ENCODE measurements at places on chromosomes 6 and 20.

- peak; percentile 18 for DNase-seq
Observed at GRCh38 chr6:10276660-10277287, 138.1 kb downstream of the TFAP2A start.

DNA sequence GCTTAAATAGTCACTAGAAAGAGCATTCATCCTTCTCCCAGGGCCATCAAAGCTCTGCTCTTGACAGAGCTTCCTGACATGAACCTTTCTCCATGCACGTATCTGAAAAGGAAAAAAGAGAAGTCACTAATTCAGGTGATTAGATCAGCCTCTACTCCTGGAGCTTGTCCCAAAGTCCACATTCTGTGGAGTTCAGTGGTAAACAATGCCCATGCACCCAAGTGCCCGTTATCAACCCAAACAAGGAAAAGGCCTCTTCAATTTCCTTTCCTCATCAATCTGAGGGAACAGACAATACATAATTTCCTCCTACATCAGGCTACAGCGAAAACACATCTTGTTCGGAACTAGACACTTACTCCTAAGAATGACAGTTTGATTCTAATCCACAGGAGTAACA is 129.2 kb upstream of the PCSK2 start:
- no peak for DNase-seq

DNA sequence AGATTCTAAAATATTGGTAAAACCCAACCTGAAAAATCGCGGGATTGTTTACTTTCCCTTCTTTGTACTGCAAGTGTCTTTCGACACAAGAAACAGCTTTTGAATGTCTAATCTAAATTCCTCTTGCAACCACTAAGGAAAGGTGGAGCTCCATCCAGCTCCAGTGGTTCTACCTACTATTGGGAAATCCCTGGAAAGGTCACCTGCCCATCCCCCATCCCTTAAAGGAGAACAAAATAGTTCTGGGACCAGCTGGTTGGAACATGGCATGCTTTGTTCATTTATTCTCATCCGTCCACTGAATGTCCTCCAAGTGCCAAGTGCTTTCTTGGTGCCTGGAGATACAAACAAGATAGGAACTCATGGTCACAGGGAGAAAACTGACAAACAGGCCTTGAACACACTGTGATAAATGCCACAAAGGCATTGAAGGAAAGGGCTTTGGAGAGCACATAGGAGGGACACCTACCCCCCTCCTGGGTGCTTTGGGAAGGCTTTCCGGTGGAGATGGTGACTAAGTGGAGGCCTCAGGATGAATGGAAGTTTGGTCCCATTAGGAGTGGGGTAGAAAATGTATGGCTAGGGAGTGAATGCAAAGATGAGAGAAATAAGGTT is 2.3 kb upstream of the CITED2 start:
- peak; percentile 45 for DNase-seq

DNA sequence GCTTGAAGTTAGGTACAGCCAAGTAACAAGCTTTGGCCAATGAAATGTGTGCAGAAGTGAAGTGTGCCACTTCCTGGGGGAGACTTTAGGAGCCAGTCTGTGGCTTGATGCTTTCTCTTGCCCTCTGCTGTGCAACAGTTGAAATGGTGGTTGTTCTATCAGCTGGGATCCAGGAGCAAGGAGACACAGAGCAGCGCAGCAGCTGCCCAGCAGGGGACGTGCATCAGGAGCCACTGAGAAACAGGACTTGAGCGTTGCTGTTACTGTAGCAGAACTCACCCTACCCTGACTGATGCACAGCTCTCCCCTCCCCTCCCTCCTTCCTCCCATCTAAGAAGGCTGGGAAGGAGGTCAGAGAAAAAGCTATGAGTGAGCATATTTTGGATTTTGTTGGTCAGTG is 18.9 kb upstream of the CCN5 start:
- no peak for DNase-seq

GRCh38 chr20:15682690-15683089 is 890.6 kb downstream of the KIF16B start:
- DNase-seq: no peak

DNA sequence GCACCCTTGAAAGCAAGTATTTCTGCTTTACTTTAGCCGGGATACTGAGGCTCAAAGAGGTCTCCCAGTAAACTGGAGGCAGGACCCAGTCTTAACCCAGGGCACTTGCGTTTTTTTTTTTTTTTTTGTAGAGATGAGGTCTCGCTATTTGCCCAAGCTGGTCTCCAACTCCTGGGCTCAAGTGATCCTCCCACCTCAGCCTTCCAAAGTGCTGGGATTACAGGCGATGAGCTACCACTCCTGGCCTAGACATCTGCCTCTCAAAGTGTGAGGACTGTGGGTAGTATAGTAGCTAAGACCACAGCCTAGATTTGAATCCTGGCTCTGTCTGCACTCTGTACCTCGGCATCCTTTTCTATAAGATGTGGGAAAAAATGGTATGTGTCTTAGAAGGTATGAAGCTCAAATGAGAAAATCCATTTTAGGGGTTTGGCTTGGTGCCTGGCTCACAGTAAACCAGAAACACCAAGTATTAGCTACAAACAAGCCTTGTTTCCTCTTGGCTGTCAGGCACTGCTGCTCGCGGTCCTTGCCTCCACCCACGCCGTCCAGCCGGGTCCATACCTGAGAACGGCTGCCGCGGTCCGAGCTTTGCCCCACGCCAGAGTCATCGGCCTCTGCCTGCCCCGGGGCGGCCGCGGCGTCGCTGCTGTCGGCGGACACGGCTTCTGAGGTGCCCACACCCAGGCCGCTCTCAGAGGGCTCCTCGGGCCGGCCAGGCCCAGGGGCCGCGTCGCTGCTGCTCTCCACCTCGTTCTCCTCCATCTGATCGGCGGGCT is 1.2 kb downstream of the ZNF335 start:
- DNase-seq: no peak

DNA sequence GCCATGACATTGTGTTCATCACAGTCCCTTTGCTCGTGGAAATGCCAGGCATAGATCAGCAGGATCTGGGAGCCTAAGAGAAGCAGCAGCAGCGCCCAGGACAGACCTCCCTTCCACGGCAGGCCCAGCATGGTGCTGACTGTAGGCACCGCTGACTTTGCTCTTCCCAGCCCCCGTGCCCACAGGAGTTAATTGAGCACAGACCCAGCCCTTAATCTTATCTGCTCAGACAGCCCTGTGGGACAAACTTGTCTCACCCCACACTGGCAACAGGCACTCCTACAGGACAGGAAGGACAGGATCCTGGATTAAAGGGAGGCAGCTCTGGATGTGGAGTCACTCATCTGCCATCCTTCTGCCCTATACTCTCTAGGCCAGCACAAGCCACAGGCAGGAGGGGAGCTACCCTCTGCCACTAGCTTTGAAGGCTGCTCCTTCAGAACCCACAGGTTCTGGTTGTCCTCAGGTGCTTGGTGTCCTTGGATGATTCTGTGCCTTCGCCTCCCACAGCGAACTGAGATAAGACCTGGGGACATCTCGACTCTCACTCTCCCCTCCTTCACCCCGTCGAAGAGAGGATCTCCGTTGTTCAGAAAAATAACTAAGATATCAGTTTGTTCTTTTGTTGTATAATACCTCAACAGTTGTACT is at the start of gene CST9L:
Gene CST9L (minus strand): TSS at position 165 of the 651 bp plus-strand sequence. CDS start 34 bp downstream, at position 131.
- DNase-seq: peak; percentile 2
